Muscle of leg (tissue), 16 donors: ENCODE measurements at places on chromosomes 12 and 14. TPM values are rescaled to one million over a fixed set of nuclear protein-coding genes. Genes with fewer than 3 reads are reported as not detected.

ZFHX2 gene
- polyA plus RNA-seq = 2.5 TPM

DNA sequence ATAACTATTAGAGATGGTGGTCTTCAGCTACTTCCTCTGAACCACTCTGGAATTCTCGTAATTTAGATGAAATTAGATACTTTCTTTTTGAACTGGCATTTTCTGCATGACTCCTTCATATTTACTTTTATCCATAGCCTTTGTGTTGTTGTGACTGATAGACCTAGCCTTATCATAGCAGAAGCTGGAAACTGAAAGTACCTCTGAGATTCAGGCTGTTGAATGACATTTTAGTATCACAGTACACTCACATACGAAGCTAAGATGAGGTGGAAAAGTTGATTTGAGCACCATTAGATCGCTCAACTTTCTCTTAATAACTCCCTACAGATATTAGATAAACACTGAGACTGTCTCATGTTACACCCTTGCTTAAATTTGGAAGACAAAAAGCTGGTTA, 525.1 kb upstream of the FBXO33 start:
- DNase-seq = no peak

SLC5A8 gene
- polyA plus RNA-seq = not detected

DNA sequence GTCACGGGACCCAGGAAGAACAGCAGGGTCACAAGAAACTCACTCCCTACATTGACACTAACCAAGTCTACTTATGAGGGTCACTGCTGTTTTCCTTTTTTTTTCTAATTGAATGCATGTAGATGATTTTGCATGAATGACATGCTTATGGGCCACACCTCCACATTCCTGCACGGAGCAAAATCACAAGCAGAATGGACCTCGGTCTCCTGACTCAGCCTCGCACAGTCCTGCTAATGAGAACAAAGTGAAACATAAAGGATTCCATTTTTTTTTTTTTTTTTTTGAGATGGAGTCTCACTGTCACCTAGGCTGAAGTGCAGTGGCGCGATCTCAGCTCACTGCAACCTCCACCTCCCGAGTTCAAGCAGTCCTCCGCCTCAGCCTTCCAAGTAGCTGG, 12.3 kb downstream of the SCARB1 start:
- DNase-seq = no peak

SLC17A8 gene
- 0.37 TPM for polyA plus RNA-seq

MYF5 gene
- polyA plus RNA-seq = 33.6 TPM

DNA sequence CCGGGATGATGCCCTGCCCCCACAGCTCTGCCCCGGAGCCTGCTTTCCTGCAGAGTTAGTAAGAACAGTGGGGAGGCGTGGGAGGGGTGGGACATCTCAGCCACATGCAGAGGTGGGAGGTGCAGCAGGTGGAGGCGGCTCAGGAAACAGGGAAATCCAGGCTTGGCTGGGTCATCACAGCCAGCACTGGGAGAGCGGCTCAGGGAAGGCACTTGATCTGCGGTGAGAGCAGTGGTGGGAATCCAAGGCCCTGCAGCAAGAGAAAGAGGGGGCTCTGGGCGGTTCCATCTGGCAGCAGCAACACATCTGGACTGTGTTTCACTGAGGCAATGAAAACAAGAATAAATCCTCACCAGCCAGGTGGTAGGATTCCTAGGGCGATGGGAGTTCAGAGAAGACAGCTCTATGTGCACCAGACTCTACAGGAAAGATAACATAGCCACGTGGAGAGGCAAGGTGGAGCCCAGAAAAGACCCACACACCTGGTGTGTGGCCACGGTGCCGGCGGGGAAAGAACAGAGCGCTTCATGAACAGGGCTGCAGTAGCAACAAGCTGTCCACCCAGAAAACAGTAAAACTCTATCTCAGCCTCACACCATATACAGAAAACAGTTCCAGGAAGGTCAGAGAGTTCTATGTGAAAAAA, 57.6 kb downstream of the CCDC85C start:
- no peak for DNase-seq

GRCh38 chr12:12529783-12530421, 32.8 kb downstream of the DUSP16 start:
- no peak for DNase-seq

VDR gene
- polyA plus RNA-seq = 0.35 TPM

DNA sequence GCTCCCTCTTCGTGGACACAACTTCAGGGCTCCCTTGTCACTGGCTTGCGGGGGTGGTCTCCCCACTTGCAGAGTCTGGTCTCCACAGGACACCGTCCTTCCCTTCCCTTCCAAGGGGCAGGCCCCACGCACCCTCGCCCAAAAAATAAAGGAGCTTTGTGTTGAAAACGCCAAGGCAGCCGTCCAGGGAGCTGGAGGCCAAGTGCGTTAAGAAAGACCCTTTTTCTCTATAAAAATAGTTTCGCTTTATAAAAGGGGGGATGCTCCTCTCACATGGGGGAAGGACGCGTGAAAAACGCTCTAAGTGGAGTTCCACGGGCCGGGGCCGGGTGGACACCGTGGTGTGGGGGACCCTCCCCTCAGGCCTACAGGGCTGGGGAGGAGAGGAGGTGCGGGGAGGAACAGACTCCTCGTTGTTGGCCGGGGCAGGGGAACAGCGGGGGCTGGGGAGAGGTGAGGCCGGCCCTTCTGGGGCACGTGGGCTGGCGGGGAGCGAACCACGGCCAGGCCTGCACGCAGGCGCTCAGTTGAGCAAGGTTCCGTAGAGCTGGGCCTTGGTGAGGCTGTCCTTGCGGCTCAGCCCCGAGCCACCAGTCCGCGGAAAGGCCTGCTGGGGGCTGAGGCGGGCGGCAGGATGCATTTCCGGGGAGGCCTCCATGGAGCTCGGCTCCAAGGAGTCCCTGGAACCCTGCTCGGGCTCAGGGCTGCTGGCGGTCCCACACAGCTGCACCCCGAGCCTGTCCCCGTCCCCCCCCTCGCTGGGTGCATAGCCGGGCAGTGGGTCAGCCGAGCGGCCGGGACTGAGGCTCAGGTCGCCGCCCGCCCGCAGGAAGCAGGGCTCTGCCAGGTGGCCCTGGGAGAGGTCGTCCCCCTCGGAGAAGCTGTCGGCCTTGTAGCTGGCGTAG, 49.5 kb downstream of the BEGAIN start:
- no peak for DNase-seq

GRCh38 chr14:51873221-51873893, 12.9 kb downstream of the GNG2 start:
- DNase-seq = peak; percentile 86

DNA sequence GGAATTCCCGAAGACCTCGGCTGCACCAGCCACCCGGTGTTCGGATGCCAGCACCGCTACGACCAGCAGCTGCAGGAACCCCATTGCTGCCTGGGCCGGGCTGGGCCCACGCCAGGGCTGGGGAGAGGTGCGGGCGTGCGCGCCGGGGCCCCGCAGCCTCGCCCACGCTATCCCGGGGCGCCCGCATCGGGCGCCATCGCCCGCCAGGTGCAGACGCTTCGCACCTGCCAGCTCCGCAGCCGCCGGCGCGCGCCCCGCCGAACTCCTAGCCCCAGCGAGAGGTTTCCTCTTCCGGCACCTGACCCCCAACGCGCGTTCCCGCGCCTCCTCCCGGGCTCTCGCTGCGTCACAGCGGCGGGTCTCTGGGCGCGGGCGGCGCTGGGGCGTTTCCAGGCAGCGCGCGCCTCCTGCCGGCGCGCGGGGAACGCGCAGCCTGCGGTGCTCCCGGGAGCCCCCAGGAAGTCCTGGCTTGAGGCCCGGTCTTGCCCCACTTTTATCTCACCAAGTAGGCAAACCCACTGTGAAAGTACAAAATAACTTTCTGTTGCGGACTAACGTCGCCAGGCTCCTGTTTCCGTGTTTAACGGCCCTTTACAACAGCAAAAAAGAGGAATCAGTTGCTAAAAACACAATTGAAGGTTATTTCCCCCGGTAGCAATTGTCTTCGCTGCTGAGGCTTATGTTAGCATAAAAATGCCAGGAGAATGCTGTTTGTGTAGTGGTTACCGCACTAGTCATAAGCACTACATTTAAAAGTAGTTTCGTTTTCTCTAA, at the start of gene TM7SF3:
TSS of gene TM7SF3 (minus strand) at position 300 of the 774 bp plus-strand sequence. CDS start at position 84, 216 bp downstream.
- peak; percentile 95 for DNase-seq

NRXN3 gene
- polyA plus RNA-seq = 0.51 TPM

GRCh38 chr12:131434208-131435125, 276.4 kb upstream of the SFSWAP start:
- DNase-seq = no peak

DNA sequence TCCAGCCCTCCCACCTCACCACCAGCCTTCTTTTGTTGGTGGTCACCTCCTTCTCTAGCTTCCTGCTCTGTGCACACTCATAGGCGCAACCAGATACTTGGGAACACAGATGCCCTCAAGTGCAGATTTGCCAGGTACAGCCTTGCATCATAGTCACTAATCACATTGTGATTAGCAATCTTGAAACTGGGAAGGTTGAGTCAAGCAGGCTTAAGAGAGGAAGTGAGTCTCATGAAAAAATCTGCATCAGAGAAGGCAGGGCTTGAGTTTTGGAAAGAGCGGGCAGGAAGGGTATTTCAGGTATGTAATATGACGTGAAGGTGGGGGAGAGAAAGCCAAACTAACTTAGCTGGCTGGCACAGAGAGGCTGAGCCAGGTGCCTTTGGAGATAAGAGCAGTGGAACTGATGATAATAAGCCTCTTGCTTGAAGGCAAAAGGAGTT, 2.7 kb upstream of the RABGGTA start:
- DNase-seq = peak; percentile 43

RPS6KL1 gene
- polyA plus RNA-seq = 7.6 TPM

DNA sequence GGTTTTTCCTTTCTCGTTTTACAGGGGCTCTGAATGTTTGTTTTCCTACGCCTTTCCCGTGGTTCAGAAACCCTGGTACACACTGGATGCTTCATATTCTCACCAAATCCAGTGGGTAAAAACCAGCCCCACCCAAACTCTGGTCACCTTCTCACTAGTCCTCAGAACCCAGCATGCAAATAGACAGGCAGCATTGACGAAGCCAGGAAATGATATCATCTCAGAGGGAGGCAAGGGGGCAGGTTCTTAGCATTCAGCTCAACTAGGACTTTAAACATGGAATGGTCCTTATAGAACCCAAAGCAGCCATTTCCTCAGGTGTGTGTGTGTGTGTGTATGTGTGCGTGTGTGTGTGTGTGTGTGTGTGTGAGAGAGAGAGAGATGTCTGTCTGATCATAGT, 142.0 kb downstream of the KCNK10 start:
- no peak for DNase-seq

DNA sequence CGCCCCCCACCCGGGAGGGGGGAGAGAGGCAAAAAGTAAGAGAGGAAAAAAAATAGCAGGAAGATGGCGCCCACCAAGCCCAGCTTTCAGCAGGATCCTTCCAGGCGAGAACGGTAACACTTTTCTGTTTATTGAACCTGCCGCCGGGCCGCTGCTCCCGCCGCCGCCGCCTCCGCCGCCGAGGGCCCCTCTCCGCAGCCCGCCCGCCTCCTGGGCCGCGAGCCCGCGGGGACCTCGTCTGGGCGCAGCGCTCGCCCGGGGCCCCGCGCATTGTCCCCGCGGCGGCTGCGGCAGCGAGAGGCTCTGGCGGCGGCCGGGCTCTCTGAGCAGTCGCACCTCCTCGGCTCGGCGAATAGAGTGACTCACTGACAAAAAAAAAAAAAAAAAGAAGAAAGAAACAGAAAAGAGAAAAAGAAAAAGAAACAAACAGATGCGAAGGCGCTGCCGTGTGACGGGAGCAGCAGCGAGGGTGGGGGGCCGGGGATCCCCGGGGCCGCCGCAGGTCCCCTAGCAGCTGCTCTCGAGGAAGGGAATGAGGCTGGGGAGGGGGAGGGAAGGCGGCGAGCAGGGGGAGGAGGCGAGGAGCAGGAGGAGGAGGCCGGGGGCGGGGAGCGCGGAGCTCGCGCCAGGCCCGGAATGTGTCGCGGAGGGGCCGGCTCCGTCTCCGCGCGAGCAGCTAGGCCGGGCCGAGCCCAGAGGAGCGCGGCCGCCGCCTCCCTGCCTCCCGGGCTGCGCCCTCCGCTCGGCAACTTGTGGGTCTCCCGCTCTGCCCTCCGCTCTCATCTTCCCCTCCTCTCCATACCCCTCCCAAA, 781 bp downstream of the NPAS3 start:
- peak; percentile 96 for DNase-seq

GRCh38 chr12:27199638-27200300, 44.3 kb upstream of the STK38L start:
- DNase-seq = no peak

INSM2 gene
- not detected for polyA plus RNA-seq

DNA sequence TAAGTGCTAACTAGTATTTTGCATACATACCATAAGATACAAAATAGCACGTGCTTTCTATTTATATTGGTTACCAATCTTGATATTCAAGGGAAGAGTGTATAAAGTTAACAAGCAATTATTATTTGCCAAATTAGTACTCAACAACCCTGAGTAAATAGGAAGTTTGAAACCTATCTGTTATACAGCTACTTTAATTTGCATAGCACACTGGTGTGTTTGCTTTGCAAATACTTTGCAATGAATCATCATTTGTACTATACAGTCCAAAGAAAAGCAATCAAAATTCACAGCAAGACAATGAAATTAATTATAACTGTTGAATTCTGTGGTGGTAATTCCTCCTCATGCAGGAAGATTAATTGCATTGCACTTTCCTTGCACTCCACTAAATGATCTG, 469.1 kb downstream of the PRKD1 start:
- DNase-seq = no peak

GRCh38 chr14:68753690-68754089, 39.2 kb downstream of the ZFP36L1 start:
- DNase-seq = peak; percentile 92

C12orf56 gene
- polyA plus RNA-seq = 0.92 TPM

- DNase-seq = no peak
Observed at GRCh38 chr12:89087876-89088275, 264.4 kb downstream of the DUSP6 start.

- DNase-seq = no peak
Observed at GRCh38 chr14:89379891-89380820, 36.9 kb downstream of the FOXN3 start.

PLEKHD1 gene
- polyA plus RNA-seq = 1.1 TPM

CD27 gene
- polyA plus RNA-seq = 0.53 TPM

- DNase-seq = peak; percentile 9
Observed at GRCh38 chr14:95185767-95186392, 28.6 kb upstream of the DICER1 start.

GRCh38 chr12:84537666-84538065, 374.9 kb downstream of the SLC6A15 start:
- DNase-seq = peak; percentile 76

GRCh38 chr12:112183141-112184021, 58.0 kb downstream of the TRAFD1 start:
- no peak for DNase-seq

WNT1 gene
- 0.21 TPM for polyA plus RNA-seq

GRCh38 chr12:7265251-7265650, 38.6 kb upstream of the ACSM4 start:
- DNase-seq = no peak

GRCh38 chr14:57244106-57244505, 24.6 kb downstream of the EXOC5 start:
- peak; percentile 62 for DNase-seq

- no peak for DNase-seq
Observed at GRCh38 chr12:6963016-6963731, 7.3 kb downstream of the PHB2 start.
